Right ventricle myocardium inferior (tissue), 1 donor: ENCODE measurements at places on chromosomes 3 and 15. TPM values are rescaled to one million over a fixed set of nuclear protein-coding genes. Genes with fewer than 3 reads are reported as not detected.
A peak's percentile ranks its signal among the peaks of the same experiment; 100 is the strongest.

Gene LRRC3B
- total RNA-seq = 0.38 TPM

Gene CCR9
- not detected for total RNA-seq

DNA sequence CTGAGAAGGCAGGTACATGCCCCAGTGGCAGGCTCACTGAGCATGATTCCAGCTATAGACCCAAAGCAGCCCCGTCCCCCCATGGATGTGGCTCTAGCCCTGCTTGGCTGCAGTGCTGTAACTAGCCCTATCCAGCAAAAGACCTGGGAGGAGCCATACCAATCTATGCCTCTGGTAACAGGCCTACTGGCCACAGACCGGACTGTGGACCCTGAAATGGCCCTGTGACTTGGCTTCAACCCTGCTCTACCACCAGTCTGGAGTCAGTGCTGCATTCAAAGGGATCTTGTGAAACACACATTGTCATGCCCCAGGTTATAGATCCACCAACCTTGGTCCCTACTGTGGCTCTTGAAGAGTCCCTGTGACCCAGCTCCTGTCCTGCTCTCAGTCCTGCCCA is 46.7 kb downstream of the OXSM start:
- no peak for DNase-seq

GRCh38 chr3:134485075-134485717 is 589 bp downstream of the ANAPC13 start:
- DNase-seq = no peak

- DNase-seq = no peak
Measured at GRCh38 chr3:83523470-83524073, 1435.2 kb upstream of the CADM2 start.

DNA sequence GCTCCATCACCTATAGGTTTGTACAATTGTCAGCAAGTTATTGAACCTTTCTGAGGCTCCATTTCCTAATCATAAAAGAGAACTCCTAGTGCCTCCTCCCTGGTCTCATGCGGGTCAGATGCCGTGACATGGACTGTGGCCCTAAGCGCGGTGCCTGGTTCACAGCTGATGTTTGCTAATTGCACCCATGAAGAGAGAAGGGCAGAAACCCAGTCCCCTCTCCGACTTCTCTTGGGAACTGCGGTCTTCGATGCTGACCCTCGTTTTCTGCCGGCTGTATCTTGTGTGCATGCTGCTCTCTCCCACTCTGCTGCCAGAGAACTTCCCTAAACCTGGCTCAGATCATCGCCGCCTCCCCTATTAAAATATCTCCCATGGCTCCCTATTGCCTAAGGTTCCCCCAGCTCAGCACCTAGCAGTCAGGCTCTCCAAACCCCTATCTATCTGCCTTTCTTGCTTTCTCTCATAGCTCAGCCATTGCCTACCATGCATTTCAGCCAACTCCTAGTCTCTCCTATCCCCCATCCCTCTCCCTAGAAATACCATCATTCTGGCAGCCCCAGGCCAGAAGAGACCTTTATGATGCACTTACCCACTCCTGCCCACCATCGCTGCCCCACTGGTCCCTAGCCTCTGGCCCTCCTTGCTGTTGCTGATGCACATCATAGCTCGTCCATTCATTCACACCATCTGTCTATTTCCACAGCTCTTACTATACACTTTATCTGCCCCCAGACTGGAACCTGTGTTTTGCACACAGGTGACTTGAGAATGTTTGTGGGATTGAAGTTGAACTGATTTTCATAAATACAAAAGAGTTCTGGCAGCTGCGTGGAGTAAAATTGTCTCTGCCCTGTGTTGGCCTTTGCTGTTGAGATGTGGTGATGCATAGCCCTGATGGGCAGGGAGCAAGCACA is 6.6 kb downstream of the ISG20 start:
- no peak for DNase-seq

DNA sequence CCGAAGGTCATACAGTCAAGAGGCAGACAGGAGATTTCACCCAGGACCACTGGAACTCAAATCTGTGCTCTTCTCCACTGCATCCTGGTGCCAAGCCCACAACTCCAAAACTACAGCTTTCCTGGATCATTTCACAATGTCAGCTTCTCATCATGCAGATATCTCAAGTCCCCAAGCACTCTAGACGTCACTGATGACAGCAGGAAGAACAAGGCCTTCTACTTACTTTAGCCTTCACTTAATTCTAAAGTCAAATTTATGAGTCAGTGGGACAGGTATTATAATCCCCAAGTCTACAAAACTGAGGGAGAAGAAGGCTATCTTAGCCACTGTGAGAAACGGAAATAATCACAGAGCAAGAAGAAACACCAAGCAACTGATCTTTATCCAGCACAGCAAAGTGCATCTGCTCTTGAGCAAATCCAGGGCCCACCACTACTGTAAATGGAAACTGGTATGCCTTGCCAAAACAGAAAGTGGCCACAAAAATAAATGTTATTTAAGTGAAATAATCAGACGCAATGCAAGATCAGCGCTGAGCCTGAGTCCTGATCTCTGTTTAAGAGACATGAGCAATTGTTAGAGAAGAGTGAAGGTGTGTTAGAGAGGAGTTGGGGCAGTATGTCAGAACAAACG is 928 bp downstream of the RAD18 start:
- DNase-seq = no peak

- peak; percentile 43 for DNase-seq
Measured at GRCh38 chr3:13378155-13378554, 42.0 kb downstream of the NUP210 start.

DNA sequence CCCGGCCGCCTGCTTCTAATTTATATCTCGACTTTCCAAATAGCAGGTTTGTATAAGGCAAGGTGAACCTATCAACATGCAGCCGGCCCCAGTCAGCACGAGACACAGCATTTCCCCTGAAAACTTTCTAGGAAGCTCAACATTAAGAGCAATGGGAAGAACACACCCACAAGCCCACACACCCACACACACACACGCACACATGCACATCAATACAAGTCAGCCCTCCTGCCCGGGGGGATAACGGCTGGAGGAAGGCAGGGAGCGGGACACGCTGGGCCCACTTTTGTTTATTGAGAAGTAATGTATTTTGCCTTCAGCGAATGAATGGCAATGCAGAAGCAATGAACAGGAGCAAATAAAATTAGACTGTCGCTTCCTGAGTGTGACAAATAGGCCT is 83.5 kb downstream of the PCSK6 start:
- DNase-seq = no peak

GRCh38 chr15:63805993-63806980 is 27.5 kb downstream of the HERC1 start:
- DNase-seq = no peak

- no peak for DNase-seq
Measured at GRCh38 chr3:8509961-8510360, 8.3 kb downstream of the LMCD1 start.

GRCh38 chr3:94305835-94306611 is 243.2 kb downstream of the NSUN3 start:
- DNase-seq = no peak

GRCh38 chr3:129749692-129750091 is 143.2 kb upstream of the PLXND1 start:
- no peak for DNase-seq

- DNase-seq = no peak
Measured at GRCh38 chr15:43531018-43531670, 13.7 kb downstream of the MAP1A start.

DNA sequence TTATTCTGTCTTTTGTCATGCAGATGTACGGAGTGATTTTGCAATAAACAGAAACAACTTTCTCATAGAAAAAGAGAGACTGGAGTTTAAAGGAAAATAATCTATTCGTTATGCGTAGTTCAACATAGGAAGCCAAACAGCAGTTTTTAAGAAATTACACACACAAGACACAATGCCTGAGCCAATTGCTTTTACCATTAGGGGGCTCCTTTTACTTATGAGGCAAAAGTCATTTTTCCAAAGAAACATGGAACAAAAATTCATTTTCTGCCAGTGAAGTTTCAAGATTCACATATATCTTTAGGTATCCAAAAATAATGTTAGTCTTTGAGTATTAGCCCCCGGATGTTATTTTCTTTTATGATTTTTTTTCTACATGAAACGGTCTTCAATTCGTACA is 10.7 kb downstream of the CNTN6 start:
- DNase-seq = no peak
